ENCODE measurements at places on chromosomes 11 and 22. TPM values are rescaled to one million over a fixed set of nuclear protein-coding genes. Genes with fewer than 3 reads are reported as not detected.
A peak's percentile ranks its signal among the peaks of the same experiment; 100 is the strongest.

GRCh38 chr11:1640076-1640946, 10.7 kb downstream of the KRTAP5-5 start:
- peak; percentile 18 for DNase-seq

GRCh38 chr11:64251016-64251752, at the start of gene PLCB3:
TSS of gene PLCB3 (plus strand) at chr11:64251530. CDS start at chr11:64251650, 120 bp downstream.
- DNase-seq, result peak; percentile 62

- no peak for DNase-seq
Observed at GRCh38 chr11:120186774-120187591, 23.8 kb upstream of the OAF start.

- no peak for DNase-seq
Observed at GRCh38 chr11:103953797-103954486, 82.5 kb upstream of the DDI1 start.

DNA sequence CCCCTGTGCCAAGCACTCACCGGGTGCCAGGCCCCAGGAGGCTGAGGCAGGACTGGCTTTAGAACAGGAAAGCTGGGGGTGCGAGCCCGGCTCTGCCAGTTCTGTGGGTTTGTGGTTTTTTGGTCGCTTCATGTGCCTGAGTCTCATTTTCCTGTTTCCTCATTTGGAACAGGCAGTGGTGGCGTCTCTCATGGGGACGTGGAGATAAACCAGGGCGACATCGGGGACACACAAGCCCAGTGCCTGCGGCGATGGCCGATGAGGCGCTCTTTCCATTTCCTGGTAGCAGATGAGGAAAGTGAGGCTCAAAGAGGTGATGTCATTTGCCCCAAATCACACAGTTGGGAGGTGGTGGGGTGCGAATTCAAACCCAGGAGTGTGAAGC, 20.8 kb upstream of the CHKA start:
- peak; percentile 34 for DNase-seq

DNA sequence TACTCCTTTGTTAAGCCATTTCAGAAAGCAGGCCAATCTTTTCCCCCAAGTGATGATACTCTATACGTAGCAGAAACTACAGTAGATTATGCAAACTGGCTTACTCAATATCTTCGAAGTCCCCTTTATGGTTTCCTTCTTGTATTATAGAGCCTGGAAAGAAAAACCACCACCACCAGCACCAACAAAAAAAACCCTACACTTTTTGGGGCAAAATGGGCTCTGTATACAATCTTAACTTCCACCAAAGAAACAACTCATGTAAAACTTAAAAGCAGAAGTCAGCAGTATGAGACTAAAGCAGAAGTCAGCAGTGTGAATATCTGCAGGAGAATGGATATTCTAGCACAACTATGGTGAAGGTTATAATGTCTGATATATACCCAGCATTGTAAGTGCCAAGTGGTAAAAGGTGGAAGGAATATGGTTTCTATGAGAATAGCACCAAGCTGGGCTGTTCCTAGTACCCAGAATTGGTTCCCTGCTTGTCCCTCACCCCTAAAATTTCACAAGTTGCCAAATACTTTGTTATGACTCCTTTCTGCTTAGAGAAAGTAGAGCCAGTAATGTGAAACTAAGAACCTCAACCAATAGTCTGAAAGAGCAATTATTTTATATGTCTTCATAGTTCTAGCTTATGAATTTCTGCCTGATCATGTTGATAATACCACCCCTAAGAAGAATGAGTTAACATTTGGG, 252.1 kb downstream of the SBF2 start:
- DNase-seq, result no peak

DNA sequence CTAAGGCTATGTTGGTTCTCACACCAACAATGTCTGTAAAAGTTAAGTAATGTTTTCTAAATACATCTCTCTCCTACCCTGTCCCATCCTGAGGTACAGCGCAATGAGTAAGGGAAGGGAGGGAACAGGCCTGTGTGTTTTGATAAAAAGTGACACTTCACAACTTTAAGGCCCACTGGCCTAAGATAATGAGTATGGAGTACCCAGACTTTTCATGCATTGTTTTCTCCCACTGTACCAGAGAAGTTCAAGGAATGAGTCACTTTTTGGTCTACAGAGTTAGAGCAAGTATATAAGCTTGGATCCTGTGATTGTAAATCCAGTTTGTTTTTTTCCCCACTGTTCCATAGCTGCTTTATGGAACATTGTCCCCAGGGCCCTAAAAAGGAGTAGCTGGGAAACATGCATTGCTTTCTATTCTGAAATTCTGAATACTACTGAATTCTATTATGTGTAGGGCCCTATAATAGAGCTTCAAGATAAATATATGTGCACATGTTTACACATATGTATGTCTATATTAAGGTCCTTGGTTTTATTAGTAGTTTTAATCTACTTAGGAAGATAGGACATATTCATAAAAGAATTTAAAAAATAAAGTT, 29.8 kb downstream of the KCNE3 start:
- DNase-seq, result no peak

GRCh38 chr11:47915783-47916182, 64.6 kb upstream of the PTPRJ start:
- no peak for DNase-seq

DNA sequence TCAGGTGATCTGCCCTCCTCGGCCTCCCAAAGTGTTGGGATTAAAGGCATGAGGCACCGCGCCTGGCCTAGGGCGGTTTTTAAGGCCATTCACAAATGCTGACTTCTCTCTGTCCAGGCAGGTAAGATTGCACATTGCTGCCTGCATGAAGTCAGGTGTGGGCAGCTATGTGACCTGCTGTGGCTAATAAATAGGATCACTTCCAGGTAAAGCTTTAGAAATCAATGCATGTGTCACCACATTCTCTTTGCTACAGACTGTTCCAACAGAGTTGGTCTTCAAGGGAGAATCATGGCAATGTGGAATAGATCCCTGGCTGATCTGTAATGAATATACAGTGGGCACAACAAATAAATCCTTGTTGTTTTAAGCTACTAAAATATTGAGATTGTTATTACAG, 260.3 kb upstream of the PITPNB start:
- no peak for DNase-seq

- no peak for DNase-seq
Observed at GRCh38 chr11:127461241-127462064, 460.9 kb upstream of the KIRREL3 start.

- peak; percentile 56 for DNase-seq
Observed at GRCh38 chr22:28369854-28370253, 309.8 kb downstream of the TTC28 start.

- DNase-seq, result no peak
Observed at GRCh38 chr11:32033067-32033466, 57.8 kb upstream of the RCN1 start.

DNA sequence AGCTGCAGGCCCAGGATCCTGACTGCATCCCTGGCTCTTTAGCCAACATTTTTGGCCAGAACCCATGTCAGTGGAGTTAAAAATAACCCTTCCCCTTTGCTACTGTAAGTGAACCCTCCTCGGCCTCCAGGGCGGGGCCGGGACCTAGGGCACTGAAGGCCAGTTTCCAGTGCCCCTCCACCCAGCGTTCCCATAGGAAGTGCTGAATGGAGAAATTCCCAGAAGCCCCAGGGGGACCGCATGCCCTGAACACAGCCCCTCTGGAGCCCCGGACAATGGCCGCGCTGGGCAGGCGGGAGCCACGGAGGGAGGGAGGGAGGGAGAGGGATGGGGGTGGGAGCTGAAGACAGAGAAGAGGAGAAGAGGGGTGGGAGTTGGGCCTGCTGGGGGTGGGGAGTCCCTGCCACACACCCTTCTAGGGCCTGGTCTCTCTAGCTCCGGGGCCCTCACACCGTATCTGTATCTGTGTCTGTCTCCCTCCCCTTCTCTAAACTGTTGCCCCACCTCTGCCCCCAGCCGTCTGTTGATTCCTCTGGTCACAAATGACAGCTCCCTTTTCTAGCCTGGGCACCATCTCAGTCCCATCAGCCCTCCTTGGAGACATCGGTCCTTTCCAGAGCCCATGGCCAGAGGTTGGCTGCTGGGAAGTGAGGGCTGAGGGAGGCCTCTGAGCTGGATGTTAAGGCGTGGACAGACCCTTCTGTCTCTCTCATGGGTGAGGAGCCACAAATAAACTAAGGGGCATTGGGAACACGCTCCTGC, 10.9 kb downstream of the PDGFB start:
- no peak for DNase-seq

GRCh38 chr11:34155057-34155756, 49.8 kb downstream of the NAT10 start:
- DNase-seq, result no peak

GRCh38 chr11:116454951-116455350, 317.8 kb downstream of the BUD13 start:
- no peak for DNase-seq

- no peak for DNase-seq
Observed at GRCh38 chr11:19880088-19880345, 167.4 kb downstream of the NAV2 start.

DNA sequence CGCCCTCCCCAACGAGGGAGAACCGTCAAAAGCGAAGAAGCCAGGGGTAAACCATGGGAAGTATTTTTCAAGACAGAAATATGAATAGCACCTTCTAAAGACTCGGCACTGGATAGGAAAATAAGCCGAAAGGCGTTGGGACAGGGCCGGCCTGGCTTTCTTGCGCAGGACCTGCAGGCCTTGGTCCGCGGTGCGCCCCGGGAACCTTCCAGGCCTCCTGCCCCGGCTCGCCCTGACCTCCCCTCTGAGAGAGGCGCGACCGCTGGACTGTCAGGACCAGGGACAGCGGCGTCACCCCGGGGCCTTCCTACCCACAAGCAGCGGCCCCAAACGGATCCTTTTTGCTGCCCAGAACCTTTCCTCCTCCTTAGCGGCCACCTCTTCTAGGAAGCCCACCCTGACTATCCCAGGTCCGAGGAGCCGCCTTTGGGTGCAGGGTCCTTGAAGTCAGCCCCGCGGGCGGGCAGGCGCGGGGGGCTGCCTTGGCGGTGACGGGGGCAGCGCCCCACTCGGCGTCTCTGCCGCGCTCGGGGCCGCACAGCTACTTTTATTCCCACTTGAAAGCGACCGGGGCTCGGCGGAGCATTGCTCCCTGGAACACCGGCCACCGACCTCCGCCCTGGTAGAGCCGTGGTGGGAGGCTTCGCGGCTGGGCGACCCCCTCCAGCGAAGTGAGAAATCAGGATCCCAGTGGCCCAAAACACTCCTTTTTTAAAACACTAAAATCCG, 650 bp upstream of the MAPK11 start:
- peak; percentile 75 for DNase-seq

DNA sequence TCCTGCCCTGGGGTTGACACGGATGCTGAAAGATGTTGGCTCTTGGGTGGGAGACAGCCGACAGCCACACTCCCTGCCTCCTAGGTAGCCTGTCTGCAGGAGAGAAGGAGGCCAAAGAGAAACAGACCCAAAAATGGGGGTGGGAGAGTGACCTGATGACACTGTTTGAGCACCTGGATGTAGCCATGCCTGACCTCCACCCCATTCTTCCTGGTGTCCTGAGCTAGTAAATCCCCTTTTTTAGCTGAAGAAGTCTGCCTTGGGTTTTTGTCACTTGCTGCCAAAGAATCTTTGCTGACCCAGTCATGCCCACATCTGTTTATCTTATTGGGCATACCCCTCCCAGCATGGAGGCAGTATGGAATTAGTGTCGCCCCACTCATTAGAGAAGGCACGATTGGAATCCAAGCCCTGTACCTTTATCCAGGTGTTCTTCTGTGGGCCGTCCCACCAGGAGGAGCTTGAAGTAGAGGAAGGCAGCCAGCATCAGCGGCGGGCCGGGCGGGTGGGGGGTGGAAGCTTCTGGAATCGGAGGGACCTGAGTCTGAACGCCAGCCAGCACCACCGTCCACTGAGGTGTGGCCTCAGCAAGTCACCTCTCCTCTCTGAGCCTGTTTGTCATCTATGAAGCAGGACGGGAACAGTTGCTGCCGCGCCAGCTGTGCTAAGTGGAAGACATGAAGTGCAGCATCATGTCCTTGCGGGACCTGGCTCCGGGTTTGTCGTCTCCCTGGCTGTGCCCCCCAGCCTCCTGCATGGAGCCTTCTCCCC, 37.8 kb downstream of the IGHMBP2 start:
- DNase-seq, result no peak

- DNase-seq, result no peak
Observed at GRCh38 chr11:109061394-109061793, 360.6 kb upstream of the C11orf87 start.

RFPL3 gene
- total RNA-seq, result not detected

MISFA gene
- total RNA-seq, result 0.67 TPM

RIBC2 gene
- 4.8 TPM for total RNA-seq

OR8D4 gene
- total RNA-seq, result not detected

RIN1 gene
- total RNA-seq, result 1.6 TPM

OSM gene
- 80.5 TPM for total RNA-seq

KCNJ1 gene
- not detected for total RNA-seq

OR5J2 gene
- not detected for total RNA-seq

All from activated CD4-positive, alpha-beta T cell treated with anti-CD3 and anti-CD28 coated beads, Interleukin-2, amount 10 ng/mL, durations not matched to agents 7 days and 5 days (primary cell).